ENCODE measurements at places on chromosomes 7 and 10.

- no peak for DNase-seq
These were observed 216.5 kb downstream of the PLXNA4 start for GRCh38 chr7:132359743-132360142.

DNA sequence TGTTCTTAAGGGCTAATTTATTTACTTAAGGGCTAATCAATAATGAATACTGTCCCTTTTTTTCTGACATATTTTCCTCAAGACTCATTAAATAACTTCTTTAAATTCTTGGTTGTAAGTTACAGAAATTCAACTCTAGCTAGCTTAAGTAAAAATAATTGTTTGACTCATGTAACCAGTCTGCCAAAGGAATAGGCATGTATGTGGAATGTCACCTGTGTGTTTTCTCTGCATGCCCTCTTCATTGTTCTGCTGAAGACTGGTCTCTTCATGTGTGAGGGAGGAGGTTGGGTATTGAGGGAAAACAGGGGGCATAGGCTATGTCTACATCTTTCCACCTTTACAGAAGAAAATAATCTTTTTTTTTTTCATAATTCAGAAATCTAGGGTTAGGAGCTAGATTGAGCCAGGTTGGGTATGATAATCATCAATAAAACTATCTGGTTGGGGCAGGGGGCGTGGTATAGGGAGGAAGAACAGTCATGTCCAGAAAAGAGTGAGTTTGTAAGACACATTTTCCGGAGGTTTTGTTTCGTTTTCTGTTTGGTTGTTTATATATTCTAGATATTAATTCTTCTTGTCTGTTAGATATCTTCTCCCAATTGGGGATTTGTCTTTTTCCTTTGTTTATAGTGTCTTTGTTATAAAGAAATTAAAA lies 37.9 kb downstream of the EXOC4 start:
- no peak for DNase-seq

GRCh38 chr10:86440874-86441843 lies 74.6 kb upstream of the GRID1 start:
- peak; percentile 89 for DNase-seq

GRCh38 chr7:115058726-115059125 lies 136.8 kb downstream of the MDFIC start:
- no peak for DNase-seq

- no peak for DNase-seq
These were observed 133.8 kb upstream of the PRSS1 start for GRCh38 chr7:142615508-142615907.

GRCh38 chr7:184294-185264 lies 7.8 kb upstream of the FAM20C start:
- no peak for DNase-seq
